ENCODE measurements at places on chromosomes 1 and 21.

GRCh38 chr1:231338270-231339128, at the start of gene SPRTN:
SPRTN (plus strand) TSS chr1:231338293; CDS start chr1:231338384, 91 bp downstream.
- H3K36me3 ChIP-seq: peaks cover 6% of the 10 kb centered on the region
- no peak for DNase-seq
- peaks cover 46% of the 10 kb centered on the region for H3K4me1 ChIP-seq
- H3K4me3 ChIP-seq: peak within 1 kb of the TSS; percentile 92
- H3K27me3 ChIP-seq: no peaks in the 10 kb centered on the region
- H3K27ac ChIP-seq: peak within 1 kb of the TSS; percentile 99

- no peaks in the 10 kb centered on the region for H3K27me3 ChIP-seq
- H3K4me1 ChIP-seq: no peaks in the 10 kb centered on the region
- no peaks in the 10 kb centered on the region for H3K36me3 ChIP-seq
- no peak overlapping the region for H3K4me3 ChIP-seq
Measured at GRCh38 chr1:192756847-192757246, 52.0 kb upstream of the RGS2 start.

DNA sequence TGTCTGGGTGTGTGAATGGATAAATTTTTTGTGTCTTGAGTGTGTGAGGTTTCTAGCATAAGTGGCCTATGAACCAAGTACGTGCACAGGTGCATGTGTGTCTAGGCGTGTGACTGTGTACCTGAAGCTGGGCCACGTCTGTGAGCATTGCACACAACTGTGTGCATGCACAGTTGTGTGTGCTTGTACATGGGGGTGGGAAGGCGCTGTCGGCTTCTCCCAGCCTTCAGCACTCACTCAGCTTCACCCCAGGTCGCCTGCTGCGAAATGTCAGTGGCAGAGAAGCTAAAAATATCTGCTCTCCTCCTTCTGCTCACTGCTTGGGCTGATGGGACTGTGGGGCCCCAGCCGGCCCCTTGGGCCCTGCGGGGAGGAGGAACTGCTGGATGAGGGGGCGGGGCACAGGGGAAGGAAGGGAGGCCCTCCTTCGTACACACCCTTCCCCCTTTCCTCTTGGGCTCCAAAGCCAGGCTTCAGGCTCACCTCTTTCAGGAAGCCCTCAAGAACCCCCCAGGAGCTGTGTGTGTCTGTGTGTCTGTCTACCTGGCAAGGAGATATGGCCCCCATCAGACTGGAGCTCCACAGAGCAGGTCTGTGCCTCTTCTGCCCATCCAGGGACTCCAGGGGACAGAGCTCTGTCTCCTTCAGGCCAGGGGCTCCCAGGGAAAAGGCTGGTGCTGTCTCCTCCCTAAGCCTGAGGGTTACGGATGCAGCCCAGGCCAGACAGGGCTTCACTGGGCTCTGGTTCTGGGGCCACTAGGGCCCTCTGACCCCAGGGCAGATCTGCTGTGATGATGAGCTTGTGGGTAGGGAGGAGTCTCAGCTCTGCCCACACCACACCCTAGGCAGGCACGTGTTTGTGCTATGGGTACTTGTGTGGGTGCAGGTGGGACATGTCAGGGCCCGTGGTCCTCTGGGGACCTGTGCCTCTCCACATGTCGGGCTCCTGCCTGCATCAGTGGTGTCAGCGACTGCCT, 35.6 kb upstream of the WASF2 start:
- H3K27me3 ChIP-seq: no peaks in the 10 kb centered on the region
- DNase-seq: peak; percentile 82
- H3K36me3 ChIP-seq: no peaks in the 10 kb centered on the region

GRCh38 chr1:111695801-111696200, 43.4 kb downstream of the INKA2 start:
- H3K4me3 ChIP-seq: no peak overlapping the region
- DNase-seq: no peak
- H3K27me3 ChIP-seq: no peaks in the 10 kb centered on the region
- H3K27ac ChIP-seq: peak overlapping the region; percentile 2

DNA sequence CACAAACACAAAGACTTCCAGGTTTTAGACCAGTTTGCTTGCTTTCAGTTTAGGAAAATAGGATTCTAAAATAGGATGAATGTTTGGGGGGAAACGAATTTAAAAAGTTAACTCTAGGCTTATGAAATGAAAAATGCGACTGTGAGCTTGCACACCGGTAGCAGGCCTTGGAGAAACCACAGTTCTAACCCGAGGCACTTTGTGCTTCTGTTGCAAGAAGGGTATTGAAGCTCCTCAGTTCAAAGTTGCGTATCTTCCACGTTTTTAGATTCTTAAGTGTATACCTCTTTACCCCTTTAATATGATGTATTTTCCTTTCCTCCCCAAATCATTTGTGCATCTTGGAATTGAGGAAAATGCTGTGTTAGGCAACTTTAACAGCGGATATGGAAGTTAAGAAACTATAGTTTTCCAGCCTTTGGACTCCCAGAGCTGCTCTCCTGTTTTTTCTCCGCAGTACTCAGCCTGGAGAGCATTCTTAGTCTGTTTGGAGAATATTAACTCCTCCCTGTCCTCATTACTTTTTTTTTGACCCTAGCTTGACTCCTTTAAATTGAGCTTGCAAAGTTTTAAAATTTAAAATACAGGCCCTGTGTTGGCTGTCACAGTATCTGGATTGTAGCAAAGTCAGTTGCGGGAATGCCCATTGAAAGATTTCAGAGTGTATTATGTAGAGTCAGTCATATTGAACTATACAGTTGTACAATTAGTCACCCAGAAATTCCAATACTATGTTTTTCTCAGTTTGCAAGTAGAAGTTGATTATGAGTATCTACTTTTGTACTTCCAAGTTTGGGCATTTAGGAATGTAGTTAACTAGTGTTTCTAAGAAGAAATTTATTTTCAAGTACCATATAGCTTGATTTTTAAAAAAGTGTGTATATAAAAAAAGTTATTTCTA, 2.6 kb downstream of the MRPS6 start:
- DNase-seq: no peak
- no peaks in the 10 kb centered on the region for H3K36me3 ChIP-seq
- H3K27ac ChIP-seq: no peak overlapping the region
- H3K4me1 ChIP-seq: peaks cover 13% of the 10 kb centered on the region
- H3K4me3 ChIP-seq: no peak overlapping the region

DNA sequence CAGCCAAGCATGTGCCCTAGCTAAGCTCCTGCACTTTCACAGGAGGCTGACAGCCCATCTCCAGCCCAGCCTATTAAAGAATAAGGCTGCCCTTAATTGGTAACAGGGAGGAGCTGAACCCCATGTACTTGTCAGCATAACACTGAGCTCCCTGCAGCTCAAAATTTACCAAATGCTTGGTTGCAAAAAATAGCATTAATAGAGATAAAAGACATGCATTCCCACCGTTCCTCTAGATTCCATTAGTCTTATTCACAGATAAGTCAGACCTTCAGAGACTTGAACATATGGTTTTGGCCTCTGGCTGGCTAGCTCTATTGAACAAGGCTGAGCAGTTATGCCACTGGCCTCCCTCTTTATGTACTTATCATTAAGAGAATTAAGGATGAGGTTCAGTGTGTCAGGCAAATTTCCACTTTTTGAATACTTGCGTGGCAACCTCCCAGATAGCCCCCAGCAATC, 29.2 kb downstream of the OLFML3 start:
- H3K4me1 ChIP-seq: no peaks in the 10 kb centered on the region
- H3K36me3 ChIP-seq: no peaks in the 10 kb centered on the region
- H3K27me3 ChIP-seq: no peaks in the 10 kb centered on the region

DNA sequence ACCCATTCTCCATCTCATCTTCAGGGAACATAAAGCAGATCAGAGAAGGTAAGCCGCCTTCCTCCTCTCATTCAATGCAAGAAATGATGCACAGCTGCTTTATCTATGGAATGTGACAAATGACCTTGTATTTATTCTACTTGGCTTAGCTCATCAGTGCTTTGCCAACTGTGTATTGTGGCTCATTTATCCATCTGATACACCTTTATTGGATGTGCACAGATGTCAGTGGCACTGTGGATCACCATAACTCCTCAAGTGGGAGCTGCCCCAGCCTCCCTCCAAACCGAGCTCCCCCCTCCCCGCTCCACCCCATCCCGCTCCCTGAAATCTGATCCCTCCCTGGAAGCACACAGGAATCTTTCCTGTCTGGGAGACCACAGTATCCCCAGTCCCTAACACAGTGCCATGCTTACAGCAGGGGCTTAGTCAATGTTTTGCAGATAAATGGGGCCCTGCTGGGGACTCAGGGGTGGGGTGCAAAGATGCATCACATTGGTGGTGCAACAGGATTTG, 156.0 kb upstream of the RAB4A start:
- H3K4me3 ChIP-seq: no peak overlapping the region
- H3K4me1 ChIP-seq: no peaks in the 10 kb centered on the region
- no peak for DNase-seq
- no peaks in the 10 kb centered on the region for H3K36me3 ChIP-seq
- no peaks in the 10 kb centered on the region for H3K27me3 ChIP-seq
- H3K27ac ChIP-seq: no peak overlapping the region
